ENCODE measurements at places on chromosomes 7 and 10.

- no peaks in the 10 kb centered on the region for H3K36me3 ChIP-seq
- peak; percentile 86 for DNase-seq
- H3K4me3 ChIP-seq, result no peak overlapping the region
- H3K27ac ChIP-seq, result peak overlapping the region; percentile 60
These were observed 101.5 kb downstream of the RNF216 start for GRCh38 chr7:5679813-5680473.

DNA sequence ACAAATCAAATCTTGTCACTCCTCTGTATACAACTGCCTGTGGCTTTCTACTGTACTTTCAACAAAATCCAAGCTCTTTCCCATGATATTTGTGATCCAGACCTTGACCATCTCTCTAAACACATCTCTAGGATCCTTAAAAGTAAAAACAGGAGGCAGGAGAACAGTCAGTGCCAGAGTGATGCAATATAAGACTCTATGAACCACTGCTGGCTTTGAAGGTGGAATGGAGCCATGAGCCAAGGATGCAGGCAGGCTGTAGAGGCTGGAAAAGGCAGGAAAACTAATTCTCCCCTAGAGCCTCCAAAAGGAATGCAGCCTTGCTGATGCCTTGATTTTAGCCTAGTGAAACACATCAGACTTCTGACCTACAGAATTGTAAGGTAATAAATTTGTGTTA is 45.5 kb upstream of the LRRN3 start:
- no peaks in the 10 kb centered on the region for H3K4me1 ChIP-seq
- no peak for DNase-seq
- H3K27ac ChIP-seq, result no peak overlapping the region
- H3K27me3 ChIP-seq, result no peaks in the 10 kb centered on the region

DNA sequence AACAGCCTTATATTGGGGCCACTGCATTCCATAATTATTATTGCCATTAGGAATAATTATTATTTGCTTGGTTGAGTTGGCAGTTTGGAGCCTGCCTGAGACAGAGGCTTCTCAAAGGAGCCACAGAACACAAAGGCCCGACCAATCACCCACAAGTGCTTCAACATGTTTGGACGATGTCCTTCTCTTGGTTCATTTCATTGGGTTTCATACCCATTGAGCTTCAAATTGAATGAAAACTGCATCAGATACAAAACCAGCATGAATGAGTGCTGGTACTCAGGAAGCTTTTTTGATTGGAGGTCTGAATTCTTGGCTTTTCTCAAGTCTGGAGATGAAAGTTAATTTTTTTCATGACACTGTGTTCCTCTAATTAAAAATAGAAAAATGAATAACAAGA is 168.3 kb downstream of the CREB5 start:
- no peaks in the 10 kb centered on the region for H3K27me3 ChIP-seq
- H3K4me1 ChIP-seq, result no peaks in the 10 kb centered on the region
- H3K36me3 ChIP-seq, result no peaks in the 10 kb centered on the region
- H3K27ac ChIP-seq, result no peak overlapping the region
- H3K4me3 ChIP-seq, result no peak overlapping the region

GRCh38 chr10:47290338-47290737 is 9.7 kb upstream of the GDF10 start:
- no peaks in the 10 kb centered on the region for H3K27me3 ChIP-seq
- no peak for DNase-seq
- no peaks in the 10 kb centered on the region for H3K36me3 ChIP-seq
- peaks cover 7% of the 10 kb centered on the region for H3K4me1 ChIP-seq
- no peak overlapping the region for H3K27ac ChIP-seq
- H3K4me3 ChIP-seq, result no peak overlapping the region

DNA sequence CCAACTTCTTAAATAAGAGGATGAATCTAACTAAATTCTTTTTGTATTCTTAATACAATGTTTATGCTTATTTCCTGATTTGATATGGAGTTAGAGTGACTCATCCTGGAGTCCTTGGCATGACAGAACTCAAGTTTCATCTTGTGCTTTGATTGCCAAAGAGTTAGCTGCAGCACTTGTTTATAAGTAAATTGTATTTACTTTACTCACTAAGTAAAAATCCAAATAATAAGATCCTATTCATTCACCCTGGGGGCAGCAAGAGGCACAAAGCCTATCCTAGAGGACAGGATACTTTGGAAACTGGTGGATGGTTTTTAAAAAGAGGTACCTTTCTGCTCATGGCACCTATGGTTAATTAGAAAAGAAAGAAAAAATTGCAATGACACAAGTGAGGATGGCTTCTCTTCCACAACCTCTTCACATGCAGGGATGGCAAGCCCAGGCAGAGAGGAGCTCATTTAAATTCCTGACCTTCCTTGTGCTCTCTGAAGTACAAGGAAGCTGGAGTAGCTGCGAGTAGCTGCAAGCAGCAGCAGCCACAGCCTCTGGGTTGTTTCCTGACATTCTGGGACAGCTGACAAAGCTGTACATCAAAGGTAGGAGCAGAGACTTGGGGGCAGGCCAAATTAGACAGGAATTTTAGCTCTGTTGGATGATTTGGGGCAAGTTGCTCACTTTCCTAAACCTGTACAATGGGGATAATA is 28.5 kb upstream of the CROT start:
- H3K36me3 ChIP-seq, result no peaks in the 10 kb centered on the region
- no peak for DNase-seq
- H3K4me3 ChIP-seq, result no peak overlapping the region
- H3K27ac ChIP-seq, result no peak overlapping the region
- H3K27me3 ChIP-seq, result no peaks in the 10 kb centered on the region
- H3K4me1 ChIP-seq, result no peaks in the 10 kb centered on the region

DNA sequence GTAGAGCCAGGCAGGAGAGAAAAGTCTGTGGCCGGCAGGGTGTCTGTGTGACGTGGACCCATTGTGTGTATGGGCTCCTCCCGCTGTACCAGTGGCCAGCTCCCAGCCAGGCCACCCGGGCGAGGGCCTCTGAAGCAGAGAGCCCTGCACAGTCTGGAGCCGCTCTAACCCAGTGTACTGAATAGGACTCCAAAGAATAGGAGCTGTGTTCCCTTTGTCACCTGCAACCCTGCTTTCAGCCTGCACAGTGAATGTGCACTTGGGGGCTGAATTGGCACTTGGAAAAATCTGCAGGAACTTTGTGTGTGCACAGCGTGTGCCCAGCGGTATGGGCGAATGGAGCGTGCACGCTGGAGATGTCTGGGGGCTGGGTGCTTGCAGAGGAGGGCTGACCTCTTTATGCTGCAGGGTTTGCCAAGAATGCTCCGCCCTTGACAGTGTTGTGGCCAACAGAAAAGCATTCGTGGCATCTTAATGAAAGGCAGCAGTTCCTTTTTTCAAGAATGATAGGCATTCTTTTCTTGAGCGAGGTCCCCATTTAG is 216.2 kb downstream of the AUTS2 start:
- H3K4me3 ChIP-seq, result no peak overlapping the region
- H3K27ac ChIP-seq, result no peak overlapping the region
- DNase-seq, result no peak
- H3K27me3 ChIP-seq, result no peaks in the 10 kb centered on the region

- H3K36me3 ChIP-seq, result no peaks in the 10 kb centered on the region
- no peaks in the 10 kb centered on the region for H3K27me3 ChIP-seq
- H3K4me1 ChIP-seq, result no peaks in the 10 kb centered on the region
- no peak overlapping the region for H3K4me3 ChIP-seq
- no peak for DNase-seq
These were observed 63.2 kb upstream of the PHF14 start for GRCh38 chr7:10910447-10910846.

DNA sequence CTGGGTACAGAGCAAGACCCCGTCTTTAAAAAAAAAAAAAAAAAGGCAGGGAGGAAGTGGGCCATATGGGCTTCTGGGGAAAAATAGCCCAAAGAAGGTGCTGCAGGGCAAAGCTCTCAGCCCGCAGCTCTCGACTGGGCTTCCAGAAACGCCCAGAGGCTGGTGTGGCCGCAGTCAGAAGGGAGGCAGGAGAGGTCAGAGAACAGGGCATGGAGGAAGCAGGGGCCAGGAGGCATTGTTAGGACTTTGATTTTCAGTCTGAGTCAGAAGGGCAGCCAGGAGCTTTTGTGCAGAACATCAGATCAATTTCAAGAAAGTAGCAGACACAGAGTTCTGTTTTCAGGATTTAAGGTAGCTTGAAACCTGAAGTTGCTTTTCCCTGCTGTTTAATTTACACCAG is 35.3 kb upstream of the CYTH3 start:
- no peak overlapping the region for H3K4me3 ChIP-seq
- no peaks in the 10 kb centered on the region for H3K4me1 ChIP-seq
- no peaks in the 10 kb centered on the region for H3K36me3 ChIP-seq
- no peak for DNase-seq

GRCh38 chr10:116997015-116997414 is 8.0 kb downstream of the SHTN1 start:
- H3K4me3 ChIP-seq, result no peak overlapping the region
- no peak overlapping the region for H3K27ac ChIP-seq
- no peaks in the 10 kb centered on the region for H3K27me3 ChIP-seq
- DNase-seq, result no peak
- no peaks in the 10 kb centered on the region for H3K36me3 ChIP-seq

- H3K36me3 ChIP-seq, result no peaks in the 10 kb centered on the region
- H3K4me3 ChIP-seq, result no peak overlapping the region
- no peaks in the 10 kb centered on the region for H3K27me3 ChIP-seq
- no peak for DNase-seq
These were observed 29.1 kb upstream of the RHOBTB1 start for GRCh38 chr10:60973086-60973485.

- no peak overlapping the region for H3K27ac ChIP-seq
- no peaks in the 10 kb centered on the region for H3K4me1 ChIP-seq
- DNase-seq, result no peak
These were observed 42.0 kb downstream of the GPRIN2 start for GRCh38 chr10:46514431-46514861.

GRCh38 chr10:18786478-18786877 is 127.2 kb downstream of the ARL5B start:
- H3K4me3 ChIP-seq, result no peak overlapping the region
- no peaks in the 10 kb centered on the region for H3K36me3 ChIP-seq
- no peak overlapping the region for H3K27ac ChIP-seq
- no peaks in the 10 kb centered on the region for H3K4me1 ChIP-seq
- no peak for DNase-seq
- no peaks in the 10 kb centered on the region for H3K27me3 ChIP-seq

DNA sequence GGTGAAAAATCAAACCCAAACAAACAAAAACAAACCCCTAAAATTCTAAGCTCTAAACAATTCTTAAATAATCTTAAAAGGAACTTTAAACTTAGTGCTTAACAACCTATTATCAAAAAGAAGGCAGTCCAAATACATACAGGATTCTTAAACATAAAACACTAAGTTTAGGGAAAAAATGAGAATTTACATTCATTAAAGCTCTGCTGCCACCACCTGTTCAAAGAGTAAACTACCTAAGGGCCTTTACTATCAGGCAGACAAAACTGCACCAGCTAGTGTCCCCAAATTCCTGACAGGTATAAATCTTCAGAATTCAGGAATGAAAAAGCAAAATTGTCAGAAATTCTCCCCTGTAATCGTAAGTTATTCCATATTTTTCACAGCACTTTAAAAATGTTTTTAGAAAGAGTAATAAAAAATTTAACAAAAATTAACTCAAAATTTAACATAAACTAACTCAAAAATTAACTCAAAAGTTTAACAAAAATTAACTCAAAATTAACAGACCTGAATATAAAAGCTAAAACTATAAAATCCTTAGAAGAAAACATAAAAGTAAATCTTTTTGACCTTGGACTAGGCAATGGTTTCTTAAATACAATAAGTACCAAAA is 55.1 kb downstream of the PDZD8 start:
- H3K4me1 ChIP-seq, result no peaks in the 10 kb centered on the region
- no peak overlapping the region for H3K27ac ChIP-seq
- H3K4me3 ChIP-seq, result no peak overlapping the region
- no peaks in the 10 kb centered on the region for H3K36me3 ChIP-seq
- no peaks in the 10 kb centered on the region for H3K27me3 ChIP-seq

- no peak within 1 kb of the TSS for H3K27ac ChIP-seq
- no peak within 1 kb of the TSS for H3K4me3 ChIP-seq
- no peaks in the 10 kb centered on the region for H3K4me1 ChIP-seq
- H3K27me3 ChIP-seq, result no peaks in the 10 kb centered on the region
- no peak for DNase-seq
These were observed at the start of gene ZNF804B for GRCh38 chr7:88759230-88760135. TSS of gene ZNF804B (plus strand) at chr7:88759700. CDS start at chr7:88759977, 277 bp downstream.

DNA sequence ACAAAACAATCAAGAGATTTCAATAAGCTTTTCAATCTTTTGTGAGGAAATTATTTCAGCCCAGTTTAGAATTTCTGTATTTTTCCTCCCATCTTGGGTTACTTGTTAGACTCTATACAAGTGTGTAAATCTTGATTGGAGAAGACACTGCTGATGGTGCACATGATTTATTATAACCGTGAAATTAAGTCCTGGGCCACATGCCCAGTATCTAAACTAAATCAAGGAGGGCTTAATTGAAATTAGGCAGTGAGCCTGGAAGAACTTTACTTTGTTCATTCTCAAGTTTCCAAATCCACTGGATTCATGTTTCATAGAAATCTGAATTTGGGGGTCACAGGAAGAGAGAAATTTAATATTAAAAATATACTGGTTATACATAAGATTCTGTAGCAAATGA is 44.5 kb downstream of the CSTF2T start:
- no peaks in the 10 kb centered on the region for H3K36me3 ChIP-seq
- H3K27ac ChIP-seq, result no peak overlapping the region

GRCh38 chr7:73726083-73726466 is 6.6 kb upstream of the STX1A start:
- H3K27me3 ChIP-seq, result no peaks in the 10 kb centered on the region
- H3K36me3 ChIP-seq, result no peaks in the 10 kb centered on the region
- H3K4me3 ChIP-seq, result no peak overlapping the region

- DNase-seq, result no peak
- no peaks in the 10 kb centered on the region for H3K4me1 ChIP-seq
- no peaks in the 10 kb centered on the region for H3K27me3 ChIP-seq
- no peak overlapping the region for H3K27ac ChIP-seq
These were observed 665.3 kb upstream of the IGFBP3 start for GRCh38 chr7:46586406-46586805.

DNA sequence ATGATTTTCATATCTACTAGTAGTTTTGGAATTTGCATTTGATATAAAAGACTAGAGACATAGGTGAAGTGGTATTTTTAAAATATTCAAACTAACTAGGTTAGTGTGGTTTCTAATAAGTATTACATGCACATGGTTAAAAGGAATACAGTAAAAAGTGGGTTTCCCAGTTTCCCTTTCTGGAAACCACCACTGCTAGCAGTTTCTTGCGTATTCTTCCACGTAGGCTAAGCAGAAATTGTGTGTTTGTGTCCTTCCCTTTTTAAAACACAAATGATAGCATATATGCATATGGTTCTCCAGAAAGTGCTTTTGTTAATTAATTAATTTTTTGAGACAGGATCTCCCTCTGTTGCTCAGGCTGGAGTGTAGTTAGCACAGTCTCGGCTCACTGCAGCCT is 15.4 kb downstream of the NRF1 start:
- H3K4me1 ChIP-seq, result peaks cover 9% of the 10 kb centered on the region
- H3K36me3 ChIP-seq, result no peaks in the 10 kb centered on the region
- H3K27ac ChIP-seq, result no peak overlapping the region
- H3K4me3 ChIP-seq, result no peak overlapping the region
- DNase-seq, result no peak
- no peaks in the 10 kb centered on the region for H3K27me3 ChIP-seq

Measured in B cell (primary cell).